ENCODE measurements at places on chromosomes 2 and 18.

- no peak for DNase-seq
These were observed 30.3 kb downstream of the TNS1 start for GRCh38 chr2:217972490-217972889.

GRCh38 chr2:145764631-145765030 lies 1244.7 kb upstream of the ZEB2 start:
- no peak for DNase-seq

DNA sequence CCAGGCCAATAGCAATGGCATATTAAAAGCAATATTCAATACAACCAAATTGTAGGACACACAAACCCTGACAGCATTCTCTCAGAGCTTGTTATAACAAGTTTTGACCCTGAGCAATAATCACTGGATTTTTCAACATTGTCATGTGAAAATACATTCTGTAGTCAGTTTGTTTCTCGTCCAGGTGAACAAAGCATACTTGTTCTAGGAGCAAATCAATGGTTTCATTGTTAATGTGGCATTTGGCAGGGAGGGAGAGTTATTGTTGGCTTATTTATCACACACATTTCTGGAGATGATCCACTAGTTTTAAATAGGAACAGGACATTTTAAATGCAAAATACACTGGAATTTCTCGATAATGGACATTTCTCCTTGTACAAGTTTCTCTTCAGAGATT lies 69.9 kb upstream of the L3MBTL4 start:
- no peak for DNase-seq

GRCh38 chr2:173272849-173273248 lies 81.8 kb upstream of the CDCA7 start:
- DNase-seq: no peak

- DNase-seq: no peak
These were observed 39.6 kb upstream of the KCNJ3 start for GRCh38 chr2:154658854-154659253.

All from ureter (tissue), 1 donor.